Activated naive CD4-positive, alpha-beta T cell treated with anti-CD3 and anti-CD28 coated beads, Interleukin-2, amount 50 U/mL, for 72 hours (primary cell): ENCODE measurements at places on chromosomes 5 and 9.
A peak's percentile ranks its signal among the peaks of the same experiment; 100 is the strongest.

GRCh38 chr5:1768283-1769000, 31.2 kb downstream of the MRPL36 start:
- no peak for DNase-seq

GRCh38 chr5:16603295-16603694, 13.5 kb downstream of the RETREG1 start:
- DNase-seq, result no peak

DNA sequence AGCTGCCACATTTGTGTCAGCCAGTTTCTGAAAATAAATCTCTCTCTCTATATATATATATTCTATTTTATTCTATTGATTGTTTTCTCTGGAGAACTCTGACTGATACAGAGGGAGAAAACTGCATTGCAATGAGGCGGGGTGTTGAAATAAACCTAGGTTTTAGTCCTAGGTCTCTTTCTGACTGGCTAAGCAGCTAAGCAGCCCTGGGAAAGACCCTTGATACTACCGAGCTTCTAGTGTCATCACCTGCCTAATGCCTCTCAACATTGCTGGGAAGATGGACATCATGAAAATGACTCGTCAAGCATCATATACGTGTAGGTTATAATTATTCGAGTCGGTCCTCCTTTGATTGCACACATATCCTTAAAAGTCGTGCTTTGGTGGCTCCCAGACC, 166.5 kb upstream of the IL12B start:
- DNase-seq, result no peak

- no peak for DNase-seq
Observed at GRCh38 chr9:38294220-38294960, 98.1 kb upstream of the ALDH1B1 start.

- no peak for DNase-seq
Observed at GRCh38 chr5:156396830-156397081, 69.8 kb downstream of the SGCD start.

GRCh38 chr9:129701549-129701948, 36.1 kb downstream of the PRRX2 start:
- DNase-seq, result no peak

DNA sequence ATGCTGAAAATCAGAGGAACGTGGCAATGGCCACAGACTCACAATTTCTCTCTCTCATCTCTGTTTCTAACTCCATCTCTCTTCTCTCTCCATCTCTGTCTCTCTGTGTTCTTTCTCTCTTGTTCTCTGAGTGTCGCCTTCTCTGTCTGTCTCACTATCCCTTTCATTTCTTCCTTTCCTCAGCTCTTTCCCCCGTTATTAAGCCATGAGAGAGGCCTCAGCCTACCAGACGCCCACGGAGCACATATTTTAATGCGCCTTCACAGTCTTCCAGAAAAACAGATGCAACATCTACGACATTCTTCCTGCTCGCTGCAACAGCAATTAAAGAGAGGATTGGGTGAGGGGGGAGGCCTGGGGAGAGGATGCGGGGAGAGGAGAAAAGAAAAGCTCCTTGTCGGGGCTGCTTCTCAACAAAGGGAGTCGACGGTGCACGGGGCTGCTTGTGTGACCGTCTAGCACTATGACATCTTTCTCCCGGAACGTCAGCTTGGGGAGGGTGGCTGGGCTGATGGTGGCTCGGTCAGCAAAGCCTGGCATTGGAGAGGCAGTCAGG, 37.7 kb upstream of the NEURL1B start:
- peak; percentile 2 for DNase-seq

DNA sequence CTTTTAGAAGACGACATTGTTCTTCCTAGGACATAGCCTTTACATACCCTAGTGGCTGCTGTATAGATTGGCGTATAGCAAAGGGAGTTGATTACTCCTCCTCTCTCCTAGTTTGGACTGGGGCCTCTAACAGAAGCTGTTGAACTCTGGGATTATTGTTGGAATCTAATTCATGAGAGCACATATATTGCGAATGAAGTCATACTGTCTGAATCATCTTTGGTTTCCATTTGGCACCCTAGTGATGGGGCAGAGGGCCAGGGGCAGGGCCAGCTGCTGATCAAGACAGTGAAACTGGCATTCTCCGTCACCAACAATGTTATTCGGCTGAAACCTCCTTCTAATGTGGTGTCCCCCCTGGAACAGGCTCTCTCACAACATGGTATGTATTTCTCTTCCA, 40.3 kb downstream of the NUP188 start:
- no peak for DNase-seq

DNA sequence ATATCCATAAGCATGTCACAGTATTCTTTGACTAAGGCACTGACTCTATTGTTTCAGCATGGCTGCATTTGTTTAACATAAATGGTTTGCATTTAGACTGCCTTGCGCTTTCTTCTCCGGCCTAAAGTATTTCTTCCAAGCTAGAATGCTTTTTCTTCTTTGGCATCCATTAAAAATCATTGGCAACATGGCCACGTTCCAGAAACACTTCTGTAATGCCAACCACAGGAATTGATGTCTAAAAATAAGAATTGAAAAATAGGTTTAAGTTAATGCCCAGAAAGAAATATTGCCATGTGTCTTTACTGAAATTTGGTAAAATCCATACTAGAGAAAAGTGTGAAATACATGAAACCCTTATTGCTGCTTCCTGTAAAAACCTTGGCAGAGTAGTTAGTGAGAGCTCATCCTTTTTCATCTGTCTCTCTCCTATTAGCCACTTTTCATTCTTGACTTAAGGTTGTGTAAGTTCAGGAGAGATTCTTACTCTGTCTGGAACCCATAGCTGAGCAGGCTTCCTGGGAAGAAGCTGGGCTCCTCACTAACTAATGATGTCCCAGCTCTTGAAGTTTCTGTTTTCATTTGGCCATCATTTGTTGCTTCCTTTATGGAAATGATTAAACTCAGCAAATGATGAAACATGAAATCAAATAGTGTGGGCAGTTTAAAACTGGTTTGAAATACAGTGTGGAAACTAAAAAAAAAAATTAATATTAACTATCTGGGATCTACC, 58.2 kb upstream of the RPS23 start:
- DNase-seq, result no peak

- no peak for DNase-seq
Observed at GRCh38 chr5:151222790-151223446, 974 bp downstream of the CCDC69 start.
